Esophagus mucosa (tissue), 1 donor: ENCODE measurements at places on chromosomes 6 and 20. TPM values are rescaled to one million over a fixed set of nuclear protein-coding genes. Genes with fewer than 3 reads are reported as not detected.

Gene LST1
- total RNA-seq, result 2.4 TPM

Gene DEFB124
- total RNA-seq, result not detected

Gene HSPA1L
- 0.44 TPM for total RNA-seq

Gene ZBTB22
- total RNA-seq, result 10.6 TPM

Gene KCNG1
- total RNA-seq, result 9.9 TPM

Gene TAGAP
- total RNA-seq, result 0.92 TPM

Gene COL9A3
- total RNA-seq, result 1.5 TPM

Gene BRD2
- total RNA-seq, result 99.3 TPM
